ENCODE measurements at places on chromosomes 3 and 15. TPM values are rescaled to one million over a fixed set of nuclear protein-coding genes. Genes with fewer than 3 reads are reported as not detected.

The RBMS3 gene
- 0.37 TPM for total RNA-seq

The MSL2 gene
- total RNA-seq = 135 TPM

The SLC2A2 gene
- total RNA-seq = not detected

The CD200R1L gene
- total RNA-seq = not detected

The ATG7 gene
- 36.9 TPM for total RNA-seq

The IMPG2 gene
- total RNA-seq = 0.45 TPM

The C3orf85 gene
- not detected for total RNA-seq

The FBXO22 gene
- 7.1 TPM for total RNA-seq

The WDR49 gene
- total RNA-seq = 0.45 TPM

The ANKDD1A gene
- total RNA-seq = 3.0 TPM

The TNFSF10 gene
- 8.3 TPM for total RNA-seq

The ERICH6 gene
- 0.92 TPM for total RNA-seq

The GP5 gene
- total RNA-seq = 4.0 TPM

The AAGAB gene
- 29.0 TPM for total RNA-seq

The SLC28A1 gene
- total RNA-seq = not detected

The SLC9A9 gene
- total RNA-seq = 31.8 TPM

The RTP1 gene
- total RNA-seq = not detected

The TEX264 gene
- total RNA-seq = 36.5 TPM

The RTP4 gene
- 1.7 TPM for total RNA-seq

The TP63 gene
- 1.5 TPM for total RNA-seq

The GATA2 gene
- 4.0 TPM for total RNA-seq

The MESP1 gene
- not detected for total RNA-seq

The SACM1L gene
- total RNA-seq = 62.5 TPM

The CIB1 gene
- 183 TPM for total RNA-seq
